ENCODE measurements at places on chromosomes 7 and 10. TPM values are rescaled to one million over a fixed set of nuclear protein-coding genes. Genes with fewer than 3 reads are reported as not detected.

DNA sequence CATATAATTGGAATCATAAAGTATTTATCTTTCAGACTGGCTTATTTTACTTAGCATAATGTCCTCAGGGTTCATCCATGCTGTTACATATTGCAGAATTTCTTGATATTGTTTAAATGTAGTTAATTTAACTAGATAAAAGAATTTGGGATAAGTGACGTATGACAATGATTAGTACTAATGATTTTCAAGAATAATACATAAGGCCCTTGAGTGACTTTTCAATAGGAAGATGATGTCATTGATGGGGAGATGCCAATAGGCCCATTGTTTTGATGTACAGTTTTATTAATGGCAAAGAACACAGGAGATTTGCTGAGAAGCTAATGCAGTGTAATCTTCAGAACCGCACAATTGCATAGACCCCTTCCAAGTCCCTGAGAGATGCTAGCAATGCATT lies 537.4 kb upstream of the PHF14 start:
- DNase-seq, result no peak
- no peak overlapping the region for H3K27ac ChIP-seq
- H3K4me3 ChIP-seq, result no peak overlapping the region
- H3K36me3 ChIP-seq, result no peaks in the 10 kb centered on the region
- no peaks in the 10 kb centered on the region for H3K4me1 ChIP-seq
- H3K27me3 ChIP-seq, result no peaks in the 10 kb centered on the region

The NUTM2E gene
- total RNA-seq, result not detected

The SLC18A3 gene
- total RNA-seq, result 2.5 TPM

DNA sequence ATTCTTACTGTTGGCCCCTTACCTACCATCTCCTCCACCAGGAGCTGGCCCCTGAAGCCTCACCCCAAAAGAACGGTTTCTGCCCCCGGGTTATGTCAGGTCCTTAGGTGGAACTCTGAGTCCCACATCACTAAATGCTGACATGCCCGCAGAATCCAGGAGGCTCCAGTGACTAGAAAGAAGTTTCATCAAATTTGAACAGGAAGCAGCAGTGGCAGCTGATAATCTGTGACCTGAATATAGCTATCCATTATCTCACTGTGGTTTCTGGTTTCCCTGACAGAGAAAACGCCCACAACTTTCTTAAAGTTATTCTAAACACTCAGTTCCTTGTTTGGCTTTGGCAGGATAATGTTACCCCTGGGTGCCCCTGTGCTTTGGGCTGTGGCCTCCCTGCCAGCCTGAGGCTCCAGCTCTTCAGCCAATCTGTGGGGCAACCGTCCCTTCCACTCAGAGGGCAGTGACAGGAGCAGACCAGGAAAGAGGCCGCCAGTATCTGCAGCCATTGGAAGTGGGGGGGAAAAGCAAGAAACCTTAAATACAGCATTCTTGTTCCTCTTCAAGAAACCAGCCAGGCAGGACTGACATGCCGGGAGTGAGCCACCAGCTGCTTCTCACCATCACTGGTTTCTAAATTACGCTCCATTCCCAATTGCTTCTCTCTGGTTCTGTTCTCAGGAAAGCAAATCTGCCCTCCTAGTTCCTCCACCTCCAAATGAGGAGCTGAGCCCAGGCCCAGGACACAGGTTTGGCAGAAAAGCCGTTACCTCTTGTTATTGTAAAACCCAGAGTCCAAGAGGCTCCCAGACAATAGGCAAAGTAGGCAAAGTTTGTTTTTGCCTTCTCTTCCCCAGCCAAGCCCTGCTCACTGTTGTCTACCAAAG lies 41.2 kb upstream of the VCL start:
- DNase-seq, result no peak
- peaks cover 15% of the 10 kb centered on the region for H3K4me1 ChIP-seq
- no peaks in the 10 kb centered on the region for H3K27me3 ChIP-seq
- peak overlapping the region; percentile 77 for H3K27ac ChIP-seq

DNA sequence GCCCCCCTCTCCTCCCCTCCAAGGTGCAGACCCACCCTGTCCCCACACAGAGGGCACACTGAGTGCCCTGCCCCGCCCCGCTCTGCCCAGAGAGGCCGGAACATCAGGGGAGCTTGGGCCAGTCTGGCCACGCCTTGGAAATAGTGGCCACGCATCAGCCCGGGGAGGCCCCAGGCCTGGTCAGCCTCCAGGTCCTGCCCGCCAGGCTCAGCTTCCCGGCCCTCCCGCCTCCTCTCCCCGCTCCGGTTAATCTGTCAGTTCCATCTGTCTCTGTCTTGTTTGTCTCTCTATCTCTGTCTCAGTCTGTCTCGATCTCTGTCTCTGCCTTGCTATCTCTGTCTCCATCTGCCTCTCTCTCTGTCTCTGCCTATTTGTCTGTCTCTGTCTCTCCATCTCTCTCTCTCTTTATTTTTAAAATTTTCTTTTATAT lies 28.9 kb upstream of the TNRC18 start:
- no peak overlapping the region for H3K27ac ChIP-seq
- H3K36me3 ChIP-seq, result no peaks in the 10 kb centered on the region
- H3K4me1 ChIP-seq, result peaks cover 10% of the 10 kb centered on the region
- H3K27me3 ChIP-seq, result no peaks in the 10 kb centered on the region
- no peak for DNase-seq

The PODXL gene
- 15.8 TPM for total RNA-seq

GRCh38 chr7:40608321-40609075 lies 473.7 kb downstream of the SUGCT start:
- no peaks in the 10 kb centered on the region for H3K36me3 ChIP-seq
- no peaks in the 10 kb centered on the region for H3K27me3 ChIP-seq
- no peak overlapping the region for H3K27ac ChIP-seq
- no peak for DNase-seq
- no peak overlapping the region for H3K4me3 ChIP-seq
